ENCODE measurements at places on chromosomes 4 and X.

GRCh38 chr4:115491686-115492085 lies 378.3 kb upstream of the NDST4 start:
- no peak for DNase-seq

DNA sequence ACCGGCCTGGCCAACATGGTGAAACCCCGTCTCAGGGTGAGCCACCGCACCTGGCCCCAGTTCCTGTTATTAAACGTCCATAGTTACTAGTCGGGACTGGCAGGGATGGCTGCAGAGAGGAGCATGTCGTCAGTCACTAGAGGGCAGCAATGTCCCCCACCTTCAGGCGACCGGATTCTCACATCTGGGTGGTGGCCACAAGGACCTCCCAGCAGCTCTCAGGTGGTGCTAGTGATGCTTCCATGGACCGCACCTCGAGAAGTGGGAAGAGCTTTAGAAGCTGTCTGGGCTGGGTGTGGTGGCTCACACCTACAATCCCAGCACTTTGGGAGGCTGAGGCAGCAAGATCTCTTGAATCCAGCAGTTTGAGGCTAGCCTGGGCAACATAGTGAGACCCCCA lies 13.3 kb upstream of the IL3RA start:
- DNase-seq, result peak; percentile 31

- DNase-seq, result peak; percentile 40
Measured at GRCh38 chrX:920234-920799, 289.7 kb downstream of the SHOX start.

DNA sequence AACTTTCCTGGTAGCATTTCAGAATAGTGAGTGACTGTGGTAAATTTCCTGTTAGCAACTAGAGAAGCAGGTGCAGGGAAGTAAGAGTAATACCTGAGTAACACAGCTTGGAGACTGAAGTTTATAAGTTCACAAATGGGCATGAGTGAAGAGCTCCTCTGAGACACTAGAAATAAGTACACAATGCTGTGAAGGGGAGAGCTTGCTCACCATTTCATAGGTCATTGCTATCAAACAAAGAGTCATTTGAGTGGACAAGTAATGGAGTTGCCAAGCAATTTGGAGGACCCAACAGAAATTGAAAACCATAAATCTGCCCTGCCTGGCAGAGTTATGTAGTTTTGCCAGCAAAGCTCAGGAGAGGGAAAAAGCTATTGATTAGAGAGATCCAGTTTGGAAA lies 523.6 kb downstream of the TRAM1L1 start:
- no peak for DNase-seq

DNA sequence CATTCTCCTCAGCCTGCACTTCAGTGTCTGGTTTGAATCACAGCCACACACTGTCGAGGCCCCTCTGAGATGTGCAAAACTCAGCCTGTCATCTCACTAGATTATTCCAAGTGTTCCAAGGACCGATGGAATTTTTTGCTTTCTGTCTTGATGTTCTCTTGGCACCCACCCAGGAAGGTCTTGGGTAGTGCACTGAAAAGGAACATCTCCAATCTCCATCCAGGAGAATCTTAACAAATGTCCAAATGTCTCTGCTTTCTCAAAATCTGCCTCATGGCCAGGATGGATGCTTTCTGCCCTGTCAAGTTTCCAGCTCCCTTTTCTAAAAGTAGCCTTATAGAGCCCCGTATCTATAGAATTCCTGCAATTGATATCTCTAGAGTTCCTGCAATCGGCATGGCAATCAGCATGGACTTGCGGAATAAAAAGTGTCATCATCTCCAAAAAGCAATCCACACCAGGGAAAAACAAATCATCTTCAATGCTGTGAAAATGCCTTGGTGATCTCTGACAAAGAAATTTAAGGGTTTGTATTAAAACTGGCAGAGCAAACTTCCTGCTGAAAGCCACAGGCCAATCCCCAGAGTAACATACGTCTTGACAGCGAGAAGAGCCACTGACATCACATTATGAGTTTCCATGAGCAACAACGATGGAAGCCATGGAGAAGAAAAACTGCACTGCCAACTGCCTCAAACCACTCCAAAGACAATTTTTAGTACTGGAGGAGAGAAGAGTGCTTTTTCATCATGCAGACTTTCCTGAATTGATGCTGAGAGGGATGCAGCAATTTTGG lies 215.3 kb upstream of the FAM9B start:
- DNase-seq, result no peak

DNA sequence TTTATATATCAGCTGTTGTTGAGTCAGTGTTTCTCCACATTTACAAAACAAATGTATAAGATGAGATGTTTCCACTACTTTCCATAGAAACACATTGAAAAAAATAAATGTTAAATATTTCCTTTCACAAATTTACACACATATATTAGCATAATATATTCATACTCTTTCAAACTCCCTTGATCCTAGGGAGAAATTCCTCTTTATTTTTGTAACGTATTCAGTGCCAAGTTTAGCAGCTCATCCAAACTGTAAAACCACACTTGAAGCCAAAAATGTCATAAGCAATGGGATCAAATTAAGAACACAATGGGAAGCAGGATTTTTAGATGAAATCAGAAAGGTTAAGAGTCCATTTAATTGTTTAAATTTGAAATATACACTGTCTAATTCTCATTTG lies 381.1 kb upstream of the MAD2L1 start:
- no peak for DNase-seq

Measured in stimulated activated effector memory CD8-positive, alpha-beta T cell treated with anti-CD3 and anti-CD28 coated beads, Interleukin-12 subunit alpha, Interleukin-12 subunit beta, amount 100 ng/mL, for 72 hours (primary cell).